Cortex of kidney (tissue), 1 donor: ENCODE measurements at places on chromosomes 13 and 19.

GRCh38 chr13:103556681-103557080 lies 490.5 kb upstream of the SLC10A2 start:
- no peak for DNase-seq

- no peak for DNase-seq
Measured at GRCh38 chr13:75836441-75836840, 200.3 kb downstream of the LMO7 start.

GRCh38 chr13:103614761-103615160 lies 548.5 kb upstream of the SLC10A2 start:
- no peak for DNase-seq

- DNase-seq: no peak
Measured at GRCh38 chr19:3573858-3574637, 1.3 kb downstream of the HMG20B start.

- peak; percentile 5 for DNase-seq
Measured at GRCh38 chr13:36431204-36432105, 840 bp upstream of the CCNA1 start.

GRCh38 chr13:83162493-83162892 lies 719.8 kb downstream of the SLITRK1 start:
- DNase-seq: no peak

- DNase-seq: no peak
Measured at GRCh38 chr13:38180670-38181069, 169.0 kb upstream of the UFM1 start.

- DNase-seq: no peak
Measured at GRCh38 chr19:3784607-3785450, 1.4 kb downstream of the MATK start.

DNA sequence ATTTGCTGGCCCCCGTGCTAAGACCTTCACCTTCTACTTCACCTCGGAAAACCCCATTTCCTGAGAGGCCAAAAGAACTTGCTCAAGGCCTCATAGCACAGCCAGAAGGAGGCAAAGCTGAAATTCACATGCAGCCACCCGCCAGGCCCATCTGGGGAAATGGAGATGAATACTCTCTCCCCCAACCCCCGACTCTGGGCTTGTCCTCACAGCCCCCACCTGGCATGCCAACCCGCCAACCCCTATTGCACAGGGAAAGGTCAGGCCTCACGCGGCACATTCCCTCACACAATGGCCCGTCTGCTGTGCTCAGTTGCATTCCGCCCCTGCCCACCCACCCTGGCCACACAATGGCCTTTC lies 3.2 kb downstream of the PRX start:
- no peak for DNase-seq

DNA sequence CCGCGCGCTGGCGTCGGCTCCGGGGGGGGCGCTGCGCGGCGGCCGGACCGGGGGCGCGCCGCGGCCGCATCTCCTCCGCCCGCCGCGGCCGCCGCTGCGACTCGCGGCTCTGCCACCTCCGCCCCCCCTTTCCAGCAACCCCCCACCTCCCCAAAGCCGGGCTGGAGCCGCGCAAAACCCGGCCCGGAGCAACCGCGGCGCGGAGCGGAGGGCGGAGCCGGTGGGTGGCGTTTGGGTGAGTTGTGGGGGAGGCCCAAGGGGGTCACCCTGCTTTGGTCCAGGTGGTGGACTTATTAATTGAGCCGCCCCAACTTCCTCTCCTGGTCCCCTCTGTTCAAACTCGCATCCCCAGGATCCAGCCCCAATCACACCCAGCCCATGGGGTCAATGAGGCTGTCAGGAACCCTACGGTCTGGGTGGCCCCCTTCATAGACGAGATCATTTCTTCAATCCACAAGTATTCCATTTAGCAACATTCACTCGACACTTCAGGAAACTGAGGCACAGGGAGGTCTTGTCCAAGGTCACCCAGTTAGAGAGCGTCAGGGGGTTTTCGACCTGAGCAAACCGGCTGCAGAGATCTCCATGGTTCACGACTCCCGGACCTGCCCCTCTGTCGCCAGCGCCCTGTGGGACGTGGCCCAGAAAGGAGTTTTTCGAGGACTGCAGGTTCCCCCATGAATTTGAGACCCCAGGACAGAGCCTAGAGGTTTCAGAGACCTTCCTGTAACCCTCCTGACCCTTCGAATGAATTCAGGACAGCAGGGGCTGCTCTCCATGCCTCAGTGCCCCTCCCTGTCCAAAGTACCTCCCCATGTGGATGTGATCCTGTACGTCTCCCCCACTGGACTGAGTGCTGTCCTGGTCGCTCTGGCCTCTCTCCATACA lies 22.4 kb upstream of the SEMA6B start:
- no peak for DNase-seq

- DNase-seq: no peak
Measured at GRCh38 chr19:6228551-6229215, 51.1 kb downstream of the MLLT1 start.

DNA sequence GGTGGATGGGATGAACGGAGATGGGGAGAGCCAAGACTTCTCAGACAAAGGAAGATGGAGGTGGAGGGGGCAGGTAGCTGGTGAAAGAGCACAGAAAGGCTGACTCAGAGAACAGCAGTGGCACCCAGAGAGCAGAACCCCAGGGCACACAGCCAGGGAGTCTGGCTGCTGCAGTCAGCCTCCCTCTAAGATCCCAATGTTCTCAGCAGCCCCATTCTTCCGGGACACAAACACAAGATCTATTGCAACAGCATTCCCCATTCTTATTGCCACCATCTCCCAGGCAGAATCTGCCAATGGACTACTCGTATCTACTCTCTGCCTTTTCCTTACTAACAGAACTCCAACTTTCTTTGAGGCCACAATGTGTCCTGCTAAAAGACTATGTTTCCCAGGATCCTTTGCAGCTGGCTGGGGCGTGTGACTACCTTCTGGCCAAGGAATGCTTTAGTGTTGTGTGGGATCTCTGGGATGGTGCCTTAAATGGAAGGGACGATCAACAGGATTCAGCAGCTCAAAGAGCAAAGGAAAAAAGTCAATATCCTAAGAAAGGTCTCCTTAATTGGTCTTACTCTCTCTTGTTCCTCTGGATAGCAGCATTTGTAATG lies 7.5 kb downstream of the THAP8 start:
- no peak for DNase-seq

- no peak for DNase-seq
Measured at GRCh38 chr13:25886438-25887214, 165.2 kb downstream of the SHISA2 start.

DNA sequence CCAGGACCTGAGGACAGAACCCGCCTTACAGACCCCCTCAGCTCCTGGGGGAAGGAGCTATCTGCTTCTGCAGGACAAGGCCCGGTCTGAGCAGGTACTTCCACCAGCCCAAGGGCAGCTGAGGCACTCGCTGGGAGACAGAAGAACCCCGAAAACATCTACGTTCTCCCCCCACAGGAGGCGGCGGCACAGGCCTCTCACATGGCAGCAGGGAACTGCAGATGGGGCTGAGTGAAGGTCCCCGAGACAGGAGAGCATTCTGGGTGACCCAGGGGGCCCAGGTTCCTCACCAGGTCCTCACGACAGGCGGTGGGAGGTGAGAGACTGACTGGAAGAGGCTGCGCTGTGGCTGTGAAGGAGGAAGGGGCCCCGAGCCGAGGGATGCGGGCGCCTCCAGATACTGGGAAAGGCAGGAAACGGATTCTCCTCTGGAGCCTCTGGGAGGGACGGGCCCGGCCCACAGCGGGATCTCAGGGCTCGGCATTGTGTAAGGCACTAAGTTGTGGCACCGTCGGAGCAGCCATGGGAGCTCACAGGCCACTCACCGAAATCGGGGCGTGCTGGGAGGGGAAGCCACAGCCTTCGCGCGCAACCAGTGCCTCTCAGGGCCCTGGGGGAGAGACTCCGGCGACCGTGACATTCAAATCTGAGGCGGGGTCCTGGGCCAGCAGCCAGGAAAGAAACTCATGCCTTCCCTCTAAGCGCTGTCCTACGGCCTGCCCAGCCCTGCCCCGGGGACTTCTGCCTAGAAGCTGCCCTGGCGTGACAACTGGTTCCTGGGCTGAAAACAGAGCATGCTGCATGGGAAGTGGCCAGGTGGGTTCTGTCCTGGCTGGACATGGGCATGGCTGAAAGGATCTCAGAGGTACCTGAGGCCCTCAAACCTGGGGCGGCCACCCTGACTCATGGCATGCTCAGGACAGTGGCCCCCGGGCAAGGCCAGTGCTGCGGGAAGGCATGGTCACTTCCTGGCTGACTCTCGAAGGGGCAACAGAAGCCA lies 14.0 kb downstream of the RPL36 start:
- DNase-seq: no peak

GRCh38 chr13:98267080-98267912 lies 90.2 kb upstream of the RNF113B start:
- DNase-seq: no peak

GRCh38 chr13:94520001-94520400 lies 40.5 kb upstream of the DCT start:
- DNase-seq: no peak
